Mucosa of descending colon (tissue), 3 donors: ENCODE measurements at places on chromosomes 4 and X. TPM values are rescaled to one million over a fixed set of nuclear protein-coding genes. Genes with fewer than 3 reads are reported as not detected.

SLC2A9 gene
- total RNA-seq: 8.1 TPM

VCX2 gene
- not detected for total RNA-seq

MAGEA8 gene
- total RNA-seq: not detected

DNA sequence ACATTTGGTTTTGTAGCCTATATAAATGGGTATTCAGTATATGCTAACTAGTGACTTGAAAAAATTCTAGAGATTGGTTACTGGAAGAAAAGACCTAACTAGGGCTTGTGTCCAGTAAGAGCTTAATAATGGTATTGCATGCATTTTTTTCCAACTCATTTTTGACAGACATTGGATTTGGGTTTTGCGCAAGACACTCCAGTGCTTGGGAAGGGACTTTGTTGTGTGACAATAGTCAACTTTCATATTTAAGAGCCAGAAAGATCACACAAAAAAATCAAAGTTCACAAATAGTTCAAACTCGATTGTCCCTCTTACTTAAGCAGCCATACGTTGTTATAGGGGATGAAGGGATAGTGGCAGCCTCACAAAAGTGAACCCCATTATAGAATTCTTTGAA is 1.2 kb upstream of the HSD17B11 start:
- DNase-seq: no peak

DNA sequence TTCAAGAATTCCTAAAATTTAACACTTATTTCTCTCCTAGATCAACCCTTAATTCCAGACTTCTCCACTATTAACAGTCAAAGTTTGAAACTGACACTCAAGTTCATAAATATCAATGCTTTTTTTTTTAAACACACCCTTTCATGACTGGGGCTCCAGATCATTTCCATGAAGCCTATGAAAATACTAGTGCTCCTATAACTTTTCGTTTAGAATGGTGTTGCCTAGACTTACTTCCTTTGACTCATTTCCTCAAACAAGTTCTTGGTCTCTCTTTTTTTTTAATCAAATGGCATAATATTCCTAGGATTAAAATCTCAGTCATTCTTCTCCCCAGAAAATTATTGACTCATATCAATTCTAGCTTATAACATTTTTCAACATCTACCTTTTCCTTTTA is 13.1 kb downstream of the ZMAT1 start:
- no peak for DNase-seq

GRCh38 chr4:19850909-19851308 is 400.8 kb upstream of the SLIT2 start:
- no peak for DNase-seq

DNA sequence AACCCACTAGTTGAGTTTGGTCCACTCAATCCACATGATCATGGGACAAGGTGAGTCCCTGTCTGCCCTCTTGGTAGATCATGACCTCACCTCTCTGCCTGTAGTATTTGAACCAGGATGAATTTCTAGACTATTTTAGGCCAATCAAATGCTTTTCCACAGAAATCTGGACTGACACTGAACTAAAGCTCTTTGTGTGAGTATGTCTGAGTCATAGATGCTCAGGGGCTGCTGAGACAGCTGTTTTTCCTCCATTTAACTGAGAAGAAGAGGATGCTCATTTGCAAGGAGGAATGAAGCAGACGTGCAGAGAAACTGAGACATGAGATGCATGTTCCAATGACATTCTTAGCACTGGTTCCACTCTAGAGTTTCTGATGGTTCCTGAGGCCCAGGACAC is 77.3 kb upstream of the TMEM47 start:
- no peak for DNase-seq

GRCh38 chr4:61246034-61246433 is 45.9 kb downstream of the ADGRL3 start:
- DNase-seq: peak; percentile 5

DNA sequence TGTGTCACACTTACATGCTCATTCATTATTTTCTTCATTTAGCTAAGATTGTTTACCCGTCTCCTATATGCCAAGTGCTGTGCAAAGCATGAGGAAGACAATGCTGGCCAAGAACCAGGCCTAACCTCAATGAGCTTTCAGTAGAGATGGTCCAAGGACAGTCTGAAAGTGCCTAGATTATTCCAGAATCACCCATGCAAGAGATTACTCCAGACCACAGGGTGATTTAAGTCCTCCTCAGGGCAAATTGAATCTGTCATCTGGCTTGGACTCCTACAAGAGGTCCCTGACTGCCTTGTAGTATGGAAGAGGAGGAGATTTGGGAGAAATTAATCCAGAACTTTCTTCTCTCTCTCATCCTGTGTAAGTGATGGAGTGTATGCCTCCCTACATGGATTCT is 99.4 kb upstream of the NDP start:
- no peak for DNase-seq
